Brain microvascular endothelial cell (primary cell): ENCODE measurements at places on chromosomes 3 and 15.

- DNase-seq, result no peak
Measured at GRCh38 chr15:25700916-25701315, 162.2 kb downstream of the ATP10A start.

GRCh38 chr3:186788482-186789370 lies 5.3 kb downstream of the EIF4A2 start:
- DNase-seq, result no peak

GRCh38 chr3:187610981-187611511 lies 59.1 kb downstream of the SST start:
- DNase-seq, result no peak

DNA sequence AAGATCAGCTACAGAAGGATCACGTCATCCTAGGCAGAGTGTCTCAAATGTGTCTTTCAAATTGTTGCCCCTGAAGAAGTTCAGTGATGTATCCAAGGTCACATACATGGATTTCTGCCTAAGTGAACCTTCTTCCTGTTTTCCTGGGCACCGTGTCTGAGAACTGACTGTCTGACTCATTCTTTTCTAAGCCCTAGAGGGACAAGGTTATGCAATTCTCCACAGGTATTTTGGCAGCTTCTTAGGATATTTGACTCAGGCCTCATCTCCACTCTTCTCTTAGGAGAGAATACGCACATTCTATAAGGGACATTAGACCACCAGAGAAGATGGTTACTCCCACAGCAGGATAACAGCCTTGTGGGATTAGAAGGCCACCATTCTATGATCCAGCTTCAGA lies 391.9 kb upstream of the THBS1 start:
- DNase-seq, result peak; percentile 82

GRCh38 chr3:129330409-129330808 lies 51.7 kb downstream of the HMCES start:
- DNase-seq, result no peak

- DNase-seq, result no peak
Measured at GRCh38 chr15:91100814-91101607, 954 bp downstream of the SV2B start.

- no peak for DNase-seq
Measured at GRCh38 chr3:100577382-100578008, 31.9 kb upstream of the ADGRG7 start.

GRCh38 chr3:121659586-121659985 lies 1.1 kb downstream of the HCLS1 start:
- DNase-seq, result no peak

GRCh38 chr3:171187706-171188290 lies 161.3 kb upstream of the SLC2A2 start:
- peak; percentile 28 for DNase-seq

GRCh38 chr3:184669578-184669977 lies 42.3 kb downstream of the MAGEF1 start:
- no peak for DNase-seq

GRCh38 chr3:182327196-182327681 lies 466.1 kb upstream of the ATP11B start:
- DNase-seq, result no peak

DNA sequence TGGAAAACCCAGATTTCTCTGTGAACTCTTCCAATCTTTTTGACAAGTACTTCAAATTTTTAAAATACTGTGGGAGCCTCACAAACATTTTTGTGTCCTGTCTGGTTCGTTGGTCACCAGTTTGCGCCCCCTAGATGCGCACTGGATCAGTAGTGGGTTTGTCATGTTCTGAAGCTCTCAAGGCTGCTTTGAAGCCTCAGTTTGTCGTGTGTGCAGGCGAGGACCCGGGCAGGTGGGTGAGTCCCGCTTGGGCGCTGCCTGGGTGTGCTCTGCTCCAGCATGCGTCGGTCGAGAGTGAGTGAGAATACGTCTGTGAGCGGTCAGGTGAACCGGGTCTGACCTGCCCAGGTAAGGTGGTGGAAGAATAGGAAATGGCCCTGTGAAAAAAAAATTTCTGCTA lies 17.3 kb upstream of the AEN start:
- no peak for DNase-seq

DNA sequence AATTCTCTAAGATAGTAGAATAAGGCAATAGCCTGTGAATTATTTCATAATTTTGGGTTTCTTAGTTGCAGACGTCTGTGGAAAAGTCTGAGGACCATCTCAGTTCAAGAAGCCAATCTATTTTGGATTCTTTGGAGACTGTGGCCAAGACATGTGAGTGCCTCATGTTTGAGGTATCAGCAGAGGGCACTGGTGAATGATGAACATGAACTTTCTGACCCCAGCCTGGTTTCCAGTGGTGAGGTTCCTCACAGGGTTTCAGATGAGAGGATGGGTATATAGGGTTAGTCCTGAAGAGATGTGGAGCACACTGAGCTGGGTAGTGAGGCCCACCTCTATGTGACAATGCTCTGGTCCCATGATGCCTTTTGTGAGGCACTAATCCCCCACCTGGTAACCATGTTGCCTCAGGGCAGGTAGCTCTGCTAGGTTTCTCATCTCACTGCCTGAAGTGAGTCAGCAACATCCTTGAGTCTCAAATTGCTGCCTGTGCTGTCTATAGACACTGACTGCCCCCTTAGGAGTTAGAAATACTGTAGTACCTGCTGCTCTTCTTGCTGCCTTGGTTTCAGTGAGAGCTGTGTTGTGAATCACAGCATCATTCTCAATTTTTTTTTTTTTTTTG lies 32.3 kb downstream of the C3orf62 start:
- no peak for DNase-seq

DNA sequence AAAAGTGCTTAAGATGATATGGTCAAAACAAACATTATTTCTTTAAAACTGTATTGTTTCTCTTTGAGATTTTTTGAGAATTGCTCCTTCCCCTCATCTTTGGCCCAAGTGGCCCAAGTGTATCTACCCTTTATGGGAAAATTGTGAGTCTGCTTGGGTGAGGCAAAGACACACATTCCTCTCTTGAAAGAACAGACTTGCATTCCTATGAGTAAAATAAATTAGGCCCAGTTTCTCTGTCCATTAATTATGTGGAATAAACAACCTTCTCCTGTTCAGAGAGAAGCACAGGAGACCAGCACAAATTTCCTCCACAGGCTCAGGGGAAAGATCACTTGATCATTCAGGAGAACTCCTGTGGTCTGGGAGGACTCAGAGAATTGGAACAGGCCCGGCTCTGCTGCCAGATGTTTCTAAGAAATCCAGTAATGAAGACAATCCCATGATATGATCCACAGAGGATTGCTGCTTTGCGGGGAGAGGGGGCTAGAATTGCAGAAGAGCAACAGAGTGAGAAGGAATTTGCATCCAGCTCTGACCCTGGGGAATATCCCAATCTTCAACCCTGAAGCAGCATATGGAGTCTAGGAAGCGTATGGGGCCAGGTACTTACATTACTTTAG lies 53.8 kb upstream of the BOC start:
- no peak for DNase-seq

DNA sequence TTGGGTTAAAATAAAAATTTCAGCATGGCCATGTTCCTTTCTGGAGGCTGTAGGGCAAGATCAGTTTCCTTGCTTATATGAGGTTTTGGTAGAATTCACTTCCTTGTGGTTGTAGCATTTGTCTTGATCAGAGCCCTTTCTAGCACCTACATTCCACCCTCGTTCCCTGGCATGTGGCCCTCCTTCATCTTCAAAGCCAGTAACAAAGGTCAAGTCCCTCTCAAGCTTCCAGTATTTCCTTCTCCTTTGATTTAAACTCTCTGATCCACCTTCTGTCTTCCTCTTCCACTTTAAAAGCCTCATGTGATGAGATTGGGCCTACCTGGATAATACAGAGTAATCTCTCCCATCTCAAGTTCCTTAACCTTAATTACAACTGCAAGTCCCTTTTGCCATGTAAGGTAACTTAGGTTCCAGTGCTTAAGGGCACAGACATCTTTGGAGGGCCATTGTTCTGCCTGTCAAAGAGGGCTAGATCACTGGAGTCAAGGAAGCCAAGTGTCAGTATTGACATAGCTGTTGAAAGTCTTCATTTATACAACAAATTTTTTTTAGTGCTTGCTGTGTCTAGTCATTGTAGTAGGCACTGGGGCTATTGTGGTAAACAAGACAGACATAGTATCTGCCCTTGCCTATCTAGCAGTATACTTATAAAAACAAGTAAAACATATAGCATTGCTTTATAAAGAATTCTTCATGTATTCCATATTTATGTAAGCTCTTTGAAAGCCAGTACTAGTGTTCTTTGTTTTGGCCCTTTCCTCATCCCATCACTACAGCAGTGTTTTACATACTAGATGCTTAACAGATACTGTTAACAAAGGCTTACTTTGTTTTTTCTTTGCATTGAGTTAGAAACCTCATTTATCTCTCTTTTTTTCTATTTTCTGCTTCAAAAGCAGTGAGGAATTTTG lies 40.7 kb downstream of the GLCE start:
- DNase-seq, result no peak

DNA sequence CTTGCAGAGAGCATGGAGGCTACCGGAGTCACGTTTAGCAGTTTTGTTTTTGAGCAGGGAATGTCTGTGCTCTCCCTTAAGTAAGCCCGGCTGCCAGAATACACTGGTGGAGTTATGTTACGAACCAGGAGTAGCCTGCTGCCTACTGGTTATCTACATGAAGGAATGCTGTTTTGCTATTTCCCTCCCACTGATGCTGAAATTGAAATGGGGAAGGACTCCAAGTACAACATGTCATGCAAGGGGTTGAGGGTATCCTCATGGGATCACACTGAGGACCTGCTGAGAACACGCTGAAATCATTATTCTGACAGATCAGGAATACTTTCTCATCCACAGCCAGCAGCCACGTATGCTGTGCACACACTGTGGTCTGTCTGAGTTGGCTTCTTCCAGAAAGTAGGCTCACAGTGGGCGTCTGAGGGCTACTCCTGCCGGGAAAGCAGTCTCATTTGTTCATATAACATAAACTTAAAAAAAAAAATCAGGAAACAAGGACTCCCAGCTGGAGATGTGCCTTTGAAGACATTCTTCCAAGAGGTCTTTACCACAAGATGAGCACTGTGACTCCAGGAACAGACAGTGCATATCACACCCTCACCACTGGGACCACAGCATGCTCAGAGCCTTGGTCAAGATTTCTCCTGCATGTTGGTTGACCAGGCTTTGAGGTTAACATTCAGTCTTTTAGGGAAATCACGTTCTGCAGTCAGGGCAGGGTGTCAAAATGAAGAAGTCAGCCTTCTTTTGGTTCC lies 300.4 kb upstream of the RASGRP1 start:
- peak; percentile 80 for DNase-seq

DNA sequence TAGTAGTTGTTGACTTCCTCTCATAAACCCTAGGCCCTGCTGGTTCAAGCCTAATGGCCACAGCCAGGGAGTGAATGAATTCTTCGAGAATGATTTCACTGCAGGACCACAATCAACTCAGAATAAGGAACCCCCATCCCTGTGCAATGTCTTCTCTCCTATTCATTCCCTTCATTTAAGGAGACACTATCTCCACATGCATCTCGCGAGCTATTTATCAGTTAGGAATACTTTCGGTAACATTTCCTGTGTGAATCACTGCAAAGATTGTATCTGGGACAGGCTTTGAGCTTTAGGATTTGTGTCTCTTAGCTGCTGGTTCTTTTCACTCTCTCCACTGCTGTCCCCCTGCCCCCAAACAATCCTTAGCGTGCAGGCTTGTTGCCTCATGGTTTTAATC lies 94.4 kb downstream of the MYLK start:
- DNase-seq, result peak; percentile 82

DNA sequence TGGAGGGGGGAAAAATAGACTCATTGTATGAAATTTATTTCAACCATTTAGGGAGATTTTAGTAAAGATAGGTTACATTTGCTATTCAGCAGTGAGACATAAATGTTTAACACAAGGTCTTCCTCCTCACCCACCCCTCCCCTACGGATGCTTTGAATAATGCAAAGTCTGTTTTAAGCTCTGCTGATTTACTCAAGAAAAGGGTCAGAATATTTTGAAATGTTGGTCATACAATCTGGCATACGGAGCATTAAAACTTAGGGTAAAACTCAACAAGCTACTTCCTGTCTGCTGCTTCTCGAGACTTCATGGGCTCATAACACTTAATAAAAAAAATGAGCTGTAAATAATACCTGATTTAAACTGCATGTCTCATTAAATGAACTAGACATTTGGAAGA lies 156.3 kb downstream of the WNT5A start:
- peak; percentile 26 for DNase-seq

DNA sequence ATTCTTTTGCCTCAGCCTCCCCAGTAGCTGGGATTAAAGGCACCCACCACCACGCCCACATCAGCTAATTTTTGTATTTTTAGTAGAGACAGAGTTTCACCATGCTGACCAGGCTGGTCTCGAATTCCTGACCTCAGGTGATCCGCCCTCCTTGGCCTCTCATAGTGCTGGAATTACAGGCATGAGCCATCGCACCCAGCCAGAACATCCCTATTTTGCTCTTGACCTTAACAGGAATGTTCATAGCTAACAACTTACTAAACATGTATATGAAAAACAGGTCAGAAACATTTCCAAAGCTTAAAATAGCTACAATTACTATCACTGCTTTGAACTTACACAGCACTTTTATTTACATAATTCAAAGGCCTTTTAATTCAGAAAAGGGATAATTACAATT lies 33.7 kb downstream of the UQCC5 start:
- peak; percentile 38 for DNase-seq

DNA sequence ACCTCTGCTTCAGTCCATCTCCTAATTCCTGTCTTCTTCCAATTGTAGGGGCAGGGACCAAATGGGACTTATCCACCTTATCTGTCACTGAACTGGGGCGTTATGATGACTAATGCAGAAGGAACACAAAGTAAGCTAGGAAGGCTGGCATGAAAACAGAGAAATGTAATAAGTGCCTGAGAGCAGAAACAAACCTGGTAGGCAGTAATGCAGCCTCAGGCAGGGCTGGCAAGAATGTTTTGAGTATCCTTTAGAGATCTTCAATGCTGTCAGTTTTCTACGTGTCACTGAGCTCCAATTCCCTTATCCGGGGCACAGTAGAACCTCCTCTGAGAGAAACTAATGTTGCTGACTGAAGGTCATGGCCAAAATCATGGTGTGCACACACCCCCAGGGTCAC lies 246.2 kb upstream of the TBL1XR1 start:
- DNase-seq, result peak; percentile 42

GRCh38 chr3:167318996-167319615 lies 61.0 kb downstream of the ZBBX start:
- DNase-seq, result no peak

GRCh38 chr15:40785814-40786213 lies 16.0 kb downstream of the C15orf62 start:
- no peak for DNase-seq

DNA sequence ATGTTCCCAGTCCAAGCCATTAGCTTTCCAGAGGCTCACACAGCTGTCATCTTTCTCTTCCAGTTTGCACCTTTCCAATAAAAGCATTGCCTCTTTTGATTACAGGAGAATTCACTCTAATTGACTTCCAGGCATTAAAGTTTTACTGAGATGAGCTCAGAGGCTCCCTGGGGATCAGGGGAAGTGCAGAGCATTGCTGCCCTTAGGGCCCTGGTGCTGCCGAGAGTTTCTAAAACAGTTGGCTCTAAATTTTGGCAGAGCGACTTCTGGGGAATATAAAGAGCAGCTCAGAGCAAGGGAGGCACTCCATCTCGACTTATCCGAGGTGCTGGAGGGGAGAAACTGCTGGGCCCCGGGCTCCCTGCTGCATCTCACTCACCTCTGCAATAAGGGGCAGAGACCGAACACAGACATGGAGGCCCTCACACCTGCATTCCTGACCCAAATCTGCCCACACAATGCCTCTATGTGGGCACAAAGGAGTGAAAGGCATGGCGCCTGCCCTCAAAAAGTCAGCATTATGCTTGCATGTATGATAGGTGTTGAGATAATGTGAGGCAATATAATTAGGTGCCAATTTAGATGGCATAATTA lies 61.7 kb downstream of the SCN11A start:
- no peak for DNase-seq
